Kidney (tissue), 22 donors: ENCODE measurements at places on chromosomes 1 and 21. TPM values are rescaled to one million over a fixed set of nuclear protein-coding genes. Genes with fewer than 3 reads are reported as not detected.

The HCRTR1 gene
- not detected for polyA plus RNA-seq

The PCP4 gene
- 69.4 TPM for polyA plus RNA-seq

The SRGAP2 gene
- 11.4 TPM for polyA plus RNA-seq

The LDLRAD1 gene
- polyA plus RNA-seq = not detected

The RAVER2 gene
- 7.7 TPM for polyA plus RNA-seq

The RER1 gene
- polyA plus RNA-seq = 158 TPM

The PTPN7 gene
- polyA plus RNA-seq = 3.5 TPM

The TIE1 gene
- polyA plus RNA-seq = 15.0 TPM

The HPCAL4 gene
- 3.9 TPM for polyA plus RNA-seq

The CENPF gene
- polyA plus RNA-seq = 0.39 TPM

The TEX38 gene
- polyA plus RNA-seq = not detected

The PTAFR gene
- 2.4 TPM for polyA plus RNA-seq

The IRF6 gene
- polyA plus RNA-seq = 24.0 TPM

The SPATA46 gene
- not detected for polyA plus RNA-seq

The CELA3A gene
- polyA plus RNA-seq = not detected

The OMA1 gene
- 24.8 TPM for polyA plus RNA-seq

The DNALI1 gene
- 46.4 TPM for polyA plus RNA-seq

The SLC44A5 gene
- polyA plus RNA-seq = 5.0 TPM

The ITGB2 gene
- 9.5 TPM for polyA plus RNA-seq

The LENEP gene
- polyA plus RNA-seq = not detected

The CKS1B gene
- polyA plus RNA-seq = 43.1 TPM

The E2F2 gene
- not detected for polyA plus RNA-seq

The DTL gene
- polyA plus RNA-seq = not detected

The SEMA4A gene
- 16.4 TPM for polyA plus RNA-seq

The TACSTD2 gene
- 127 TPM for polyA plus RNA-seq

The SNIP1 gene
- 3.9 TPM for polyA plus RNA-seq

The GCSAML gene
- not detected for polyA plus RNA-seq

The CRYBG2 gene
- polyA plus RNA-seq = not detected

The ARHGAP29 gene
- 15.9 TPM for polyA plus RNA-seq

The ASAP3 gene
- 29.9 TPM for polyA plus RNA-seq
